Glutamatergic neuron (in vitro differentiated cells): ENCODE measurements at places on chromosomes 7 and 10. TPM values are rescaled to one million over a fixed set of nuclear protein-coding genes. Genes with fewer than 3 reads are reported as not detected.

Gene DNAJC12
- 54.7 TPM for total RNA-seq

- DNase-seq = no peak
Measured at GRCh38 chr7:112001091-112001826, 204.9 kb downstream of the DOCK4 start.

DNA sequence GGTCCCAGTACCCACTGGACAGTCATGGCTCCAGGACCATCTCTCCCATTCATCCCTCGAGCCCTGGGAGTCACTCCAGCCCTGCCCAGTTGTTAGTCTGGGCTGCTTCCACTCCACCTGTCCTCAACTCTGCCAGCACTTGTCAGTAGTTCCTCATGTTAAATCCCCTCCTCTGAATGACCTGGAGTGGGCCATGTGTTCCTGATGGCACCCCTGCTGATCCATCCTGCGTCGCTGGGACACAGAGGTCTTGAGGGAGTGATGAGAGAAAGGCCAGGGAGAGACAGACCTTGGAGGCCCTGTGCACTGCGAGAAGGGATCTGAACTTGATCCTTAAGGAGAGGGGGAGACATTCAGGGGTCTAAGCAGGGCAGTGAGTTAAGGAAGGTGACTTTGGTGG lies 174.9 kb downstream of the GRID1 start:
- DNase-seq = no peak

DNA sequence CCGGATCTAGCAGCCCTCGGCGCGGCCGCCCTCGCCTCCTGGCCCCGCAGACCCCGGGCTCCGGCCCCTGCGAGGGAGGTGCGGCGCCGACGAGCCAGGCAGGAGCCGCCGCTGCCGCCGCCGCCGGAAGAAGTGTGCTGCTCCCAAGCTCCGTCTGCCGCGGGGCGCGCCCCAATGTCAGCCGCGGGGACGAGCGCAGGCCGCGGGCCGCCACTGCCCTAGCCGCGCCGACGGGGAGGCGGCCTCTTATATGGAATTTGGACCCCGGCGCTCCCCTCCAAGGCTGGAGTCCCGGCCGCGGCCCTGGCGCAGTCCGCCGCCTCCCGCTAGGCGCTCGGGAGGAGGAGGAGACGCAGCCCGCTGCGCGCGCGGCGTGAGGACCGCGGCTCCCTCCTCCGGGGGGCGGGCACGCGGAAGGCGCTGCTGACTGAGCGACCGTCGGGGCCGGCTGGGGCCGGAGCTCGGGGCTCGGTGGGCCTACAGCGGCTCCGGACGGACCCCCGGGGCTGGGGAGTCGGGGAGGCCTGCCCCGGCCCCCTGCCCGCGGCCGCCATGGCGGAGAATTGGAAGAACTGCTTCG lies at the start of gene TRIM8:
Gene TRIM8, plus strand, starts transcription at position 414 of the 580 bp plus-strand sequence. Its CDS starts 139 bp downstream, at position 553.
- DNase-seq = peak; percentile 66

GRCh38 chr10:130463104-130463875 lies 327.1 kb downstream of the GLRX3 start:
- DNase-seq = no peak

Gene OR6V1
- not detected for total RNA-seq

GRCh38 chr10:92914478-92915325 lies 66.4 kb downstream of the EXOC6 start:
- peak; percentile 66 for DNase-seq

Gene LRRN3
- total RNA-seq = 6.3 TPM

Gene KCNH2
- 73.7 TPM for total RNA-seq

DNA sequence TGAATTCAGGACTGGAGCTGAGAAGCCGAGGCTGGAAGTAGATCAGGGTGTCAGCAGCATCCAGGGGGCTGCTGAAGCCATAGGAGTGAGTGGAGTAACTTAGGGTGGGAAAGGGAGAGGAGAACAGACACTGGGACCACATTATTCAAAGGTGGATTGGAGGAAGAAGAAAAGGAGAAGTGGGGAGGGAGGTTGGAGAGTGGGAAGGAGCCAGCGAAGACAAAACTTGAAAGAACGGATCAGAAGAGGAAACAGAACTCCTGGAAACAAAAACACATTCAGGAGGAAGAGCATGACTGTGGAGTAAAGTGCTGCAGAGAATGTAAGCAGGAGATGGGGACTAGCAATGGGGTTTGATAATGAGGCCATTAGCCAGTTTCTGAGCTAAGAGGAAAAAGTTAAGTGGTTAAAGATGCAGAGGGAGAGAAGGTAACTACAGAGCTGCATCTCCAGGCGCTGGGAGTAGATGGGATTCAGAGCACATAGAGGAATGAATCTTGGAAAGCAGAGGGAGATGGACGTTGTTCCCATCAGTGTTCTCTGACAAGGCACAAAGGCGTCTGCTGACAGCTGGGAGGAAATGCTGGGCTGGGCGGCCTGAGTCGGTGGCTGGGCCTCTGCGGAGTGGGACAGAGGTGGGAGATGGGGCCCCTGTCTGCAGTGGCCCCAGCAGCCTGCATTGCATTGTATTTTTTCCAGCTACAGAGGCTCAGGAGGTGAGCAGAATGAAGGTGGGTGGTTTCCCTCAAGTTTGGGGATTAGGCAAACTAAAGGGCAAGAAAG lies 63.1 kb upstream of the LEP start:
- no peak for DNase-seq

Gene MOGAT3
- not detected for total RNA-seq

GRCh38 chr10:106401161-106401560 lies 763.3 kb downstream of the SORCS1 start:
- DNase-seq = no peak

DNA sequence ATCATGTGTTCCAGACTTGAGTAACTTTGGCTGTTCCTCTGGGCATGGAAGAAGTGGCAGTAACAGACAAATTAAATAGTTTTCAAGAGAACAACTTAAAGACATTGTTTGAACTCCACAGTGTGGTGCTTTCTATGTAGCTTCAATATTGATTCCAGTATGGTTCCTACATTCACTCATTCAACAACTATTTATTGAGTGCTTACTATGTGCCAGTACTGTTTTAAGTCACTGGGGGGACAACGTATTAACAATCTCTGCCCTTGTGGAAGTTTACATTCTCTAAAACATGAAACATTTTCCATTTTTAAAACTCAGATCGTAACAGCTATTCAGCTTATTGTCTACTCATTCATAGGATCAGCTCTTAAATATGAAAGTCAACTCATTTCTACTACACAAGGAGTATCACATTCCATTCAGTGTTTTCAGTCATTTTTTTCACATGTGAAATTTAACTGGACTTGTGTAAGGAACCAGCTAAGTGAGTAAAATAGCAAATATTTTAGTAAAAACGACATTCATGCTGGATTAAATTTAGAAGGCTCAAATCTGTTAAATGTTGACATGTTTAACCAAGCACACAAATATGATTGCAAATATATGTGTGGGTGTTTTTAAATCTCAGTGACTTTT lies 13.6 kb upstream of the CUBN start:
- DNase-seq = no peak

Gene MEOX2
- 0.39 TPM for total RNA-seq

Gene OR2A1
- total RNA-seq = not detected

GRCh38 chr10:104033401-104033930 lies 52.2 kb downstream of the COL17A1 start:
- DNase-seq = no peak

Gene ZFYVE27
- 48.5 TPM for total RNA-seq

DNA sequence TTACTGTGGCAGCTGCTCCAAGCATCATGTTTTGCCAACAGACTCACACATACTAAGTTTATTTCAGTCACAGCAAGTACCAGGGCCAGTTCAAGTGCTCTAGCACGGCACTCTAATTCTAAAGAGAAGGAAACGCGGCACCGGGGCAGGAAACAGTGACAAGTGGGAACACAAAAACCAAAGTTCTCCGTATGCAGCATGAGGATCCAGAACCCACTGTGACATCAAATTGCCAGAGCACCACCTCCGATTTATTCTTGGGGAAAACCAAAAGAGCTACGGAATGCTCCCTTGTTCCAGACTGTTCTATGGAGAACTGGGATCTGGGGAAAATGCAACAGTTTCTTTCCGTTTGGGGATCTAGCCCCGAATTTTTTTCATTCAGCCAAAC lies 448 bp upstream of the PTER start:
- DNase-seq = no peak

GRCh38 chr10:126179637-126180036 lies 208.6 kb downstream of the ADAM12 start:
- DNase-seq = no peak

Gene SPDYE5
- not detected for total RNA-seq

DNA sequence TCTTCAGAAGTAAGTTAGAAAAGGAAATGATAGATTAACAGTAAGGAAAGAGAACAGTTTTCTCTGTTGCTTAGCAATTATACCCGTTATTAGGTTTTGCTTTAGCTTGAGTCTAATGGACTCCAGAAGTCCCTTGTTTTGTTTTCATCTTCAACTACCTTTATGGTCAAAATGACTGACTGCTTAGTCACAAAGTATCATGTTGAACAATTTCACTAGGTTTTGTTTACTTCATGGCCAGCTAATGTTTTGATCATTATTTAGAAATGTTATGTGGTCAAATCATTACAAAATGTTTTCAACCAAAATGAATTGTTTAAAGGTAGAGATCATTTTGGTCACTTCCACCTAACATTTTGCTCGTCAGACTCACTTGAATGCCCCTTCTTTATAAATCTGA lies 1.9 kb downstream of the UBN2 start:
- no peak for DNase-seq

Gene AKR1C8
- total RNA-seq = not detected

DNA sequence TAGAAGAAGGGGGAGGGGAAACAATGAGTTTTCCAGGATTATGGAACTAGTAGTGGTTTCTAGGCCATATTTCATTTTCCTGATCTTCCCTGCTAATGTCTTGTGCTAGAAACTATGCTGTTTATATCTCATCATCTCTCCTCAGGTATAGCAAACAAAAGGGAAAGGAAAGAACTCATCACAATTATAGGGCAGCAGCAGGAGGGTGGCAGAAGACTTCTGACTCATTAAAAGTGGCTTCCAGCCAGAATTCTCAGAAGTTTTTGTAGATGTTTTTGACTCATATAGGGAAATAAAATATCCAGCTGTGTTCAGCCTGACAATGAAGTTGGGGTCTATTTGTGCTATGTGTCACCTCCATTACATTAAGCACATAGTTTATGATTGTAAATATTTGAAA lies 6.5 kb downstream of the AHR start:
- no peak for DNase-seq

Gene CACNA2D1
- total RNA-seq = 258 TPM

Gene C10orf67
- total RNA-seq = not detected

Gene AASS
- 37.0 TPM for total RNA-seq

GRCh38 chr10:100184426-100184825 lies 1.4 kb downstream of the ERLIN1 start:
- DNase-seq = no peak

DNA sequence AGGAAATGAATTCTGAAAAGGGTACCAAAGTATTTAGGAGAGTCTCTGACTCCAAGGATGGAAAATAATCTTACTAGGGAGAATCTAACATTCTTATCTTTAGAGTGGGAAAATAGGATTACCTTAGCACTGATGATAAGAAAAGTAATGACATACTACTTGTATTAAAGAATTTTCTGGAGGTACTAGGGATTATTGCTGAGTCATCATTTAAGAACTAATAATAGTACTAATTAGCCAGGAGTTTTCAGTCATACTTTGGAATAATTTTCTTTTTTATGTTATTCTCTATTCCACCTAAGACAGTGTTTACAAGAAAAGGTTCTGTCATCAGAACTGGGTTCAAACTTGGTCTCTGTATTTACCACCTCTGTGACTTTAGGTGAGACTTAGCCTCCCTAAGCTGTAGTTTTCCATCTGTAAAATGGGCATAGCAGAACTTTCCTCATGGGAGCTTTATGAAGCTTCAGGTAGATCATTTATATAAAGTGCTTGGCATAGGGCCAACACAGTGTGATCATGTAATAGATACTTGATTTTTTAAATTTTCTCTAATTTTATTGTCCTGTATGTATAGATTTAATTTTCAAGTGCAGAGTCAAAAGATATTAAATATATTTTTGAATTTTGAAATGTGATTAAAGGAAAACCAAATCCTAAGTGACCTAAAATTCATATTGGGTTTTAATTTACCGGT lies 20.4 kb downstream of the ITGB8 start:
- no peak for DNase-seq

DNA sequence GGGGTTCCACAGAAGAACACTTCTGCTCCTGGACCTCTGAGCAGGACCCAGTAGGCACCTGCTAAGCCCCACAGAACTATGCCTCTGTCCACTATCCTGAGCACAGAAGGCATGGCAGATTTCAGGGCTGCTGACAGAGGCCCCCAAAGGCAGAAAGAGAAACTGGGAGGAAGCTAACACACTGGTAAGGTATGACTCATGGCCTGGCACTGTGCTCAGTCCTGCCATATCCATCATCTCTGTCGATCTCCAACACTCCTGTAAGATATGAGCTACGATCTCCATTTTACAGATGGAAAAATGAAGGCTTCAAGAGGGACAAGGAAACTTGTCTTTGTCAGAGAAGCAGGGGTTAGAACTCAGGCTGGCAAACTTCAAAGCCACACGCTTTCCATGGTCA lies 62.2 kb downstream of the GRID1 start:
- DNase-seq = no peak

DNA sequence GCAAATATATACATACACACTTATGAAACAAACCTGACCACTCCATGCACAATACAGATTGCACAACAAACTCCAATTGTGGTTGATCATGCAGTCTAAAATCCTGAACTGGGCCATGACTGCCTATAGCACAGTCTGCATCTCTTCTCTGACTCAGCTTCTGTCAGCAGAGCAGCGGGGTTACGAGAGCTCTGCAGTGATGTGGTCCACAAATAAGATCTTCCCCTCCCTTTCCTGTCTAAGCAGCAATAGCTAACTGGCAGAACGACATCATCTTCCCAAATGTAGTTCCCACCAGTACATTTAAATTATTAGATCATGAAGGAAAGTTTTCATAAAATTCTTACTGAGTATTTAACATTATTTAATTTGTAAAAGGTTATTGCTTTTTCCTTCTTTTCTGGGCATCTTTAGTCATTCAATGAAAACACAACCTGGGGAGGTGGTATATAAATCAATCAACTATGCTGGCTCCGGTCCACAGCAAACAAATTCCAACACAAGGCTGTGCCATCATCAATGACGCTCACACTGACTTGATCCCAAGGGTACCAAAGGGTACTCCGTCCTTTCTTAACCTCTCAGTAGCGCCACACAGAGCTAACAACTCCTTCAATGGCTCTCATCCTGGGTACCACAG lies 17.1 kb downstream of the ARHGAP21 start:
- DNase-seq = no peak

Gene EN2
- total RNA-seq = 0.20 TPM
